ENCODE measurements at places on chromosomes 7 and 10.
A peak's percentile ranks its signal among the peaks of the same experiment; 100 is the strongest.

DNA sequence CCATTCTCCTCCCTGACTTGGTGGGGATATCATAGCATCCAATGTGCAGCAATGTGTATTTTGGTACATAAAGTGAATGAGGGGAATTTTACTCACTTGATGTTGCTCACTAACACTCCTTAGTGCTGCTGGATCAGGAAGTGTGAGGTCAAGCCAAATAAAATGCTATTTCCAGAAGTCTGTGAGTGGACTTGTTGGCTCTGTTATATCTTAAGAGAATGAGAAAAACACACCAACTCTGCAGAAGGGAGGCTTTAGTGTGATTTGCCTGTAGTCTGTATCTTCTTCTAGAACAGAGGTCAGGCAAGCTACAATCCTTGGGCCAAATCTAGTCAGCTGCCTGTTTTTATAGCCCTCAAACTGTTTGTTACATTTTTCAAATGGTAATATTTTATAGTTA is 154.3 kb downstream of the POLR1F start:
- DNase-seq = no peak

GRCh38 chr7:151225948-151226510 is 976 bp downstream of the ABCF2 start:
- DNase-seq = no peak

DNA sequence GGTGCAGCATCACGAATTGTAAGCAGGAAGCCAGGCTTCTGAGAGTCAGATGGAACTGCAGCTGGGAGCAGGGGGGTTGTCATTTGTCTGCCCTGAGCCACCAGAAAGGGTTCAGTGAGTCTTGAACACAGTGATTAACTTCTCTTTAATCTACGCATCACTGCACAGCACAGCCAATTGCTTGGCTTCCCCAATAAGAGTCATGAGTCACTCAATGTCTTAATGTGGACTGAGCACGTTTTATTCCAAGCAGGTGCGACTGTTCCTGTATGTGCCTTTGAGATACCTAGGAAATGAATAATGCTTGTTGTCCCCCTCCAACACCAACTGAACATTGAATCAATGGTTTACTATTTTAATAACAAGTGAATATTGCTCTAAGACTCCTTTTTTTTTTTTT is 26.0 kb upstream of the PLEKHA1 start:
- no peak for DNase-seq

GRCh38 chr10:25294032-25294926 is 119.5 kb downstream of the GPR158 start:
- DNase-seq = peak; percentile 9

GRCh38 chr10:8026349-8027259 is 27.9 kb upstream of the GATA3 start:
- DNase-seq = no peak

DNA sequence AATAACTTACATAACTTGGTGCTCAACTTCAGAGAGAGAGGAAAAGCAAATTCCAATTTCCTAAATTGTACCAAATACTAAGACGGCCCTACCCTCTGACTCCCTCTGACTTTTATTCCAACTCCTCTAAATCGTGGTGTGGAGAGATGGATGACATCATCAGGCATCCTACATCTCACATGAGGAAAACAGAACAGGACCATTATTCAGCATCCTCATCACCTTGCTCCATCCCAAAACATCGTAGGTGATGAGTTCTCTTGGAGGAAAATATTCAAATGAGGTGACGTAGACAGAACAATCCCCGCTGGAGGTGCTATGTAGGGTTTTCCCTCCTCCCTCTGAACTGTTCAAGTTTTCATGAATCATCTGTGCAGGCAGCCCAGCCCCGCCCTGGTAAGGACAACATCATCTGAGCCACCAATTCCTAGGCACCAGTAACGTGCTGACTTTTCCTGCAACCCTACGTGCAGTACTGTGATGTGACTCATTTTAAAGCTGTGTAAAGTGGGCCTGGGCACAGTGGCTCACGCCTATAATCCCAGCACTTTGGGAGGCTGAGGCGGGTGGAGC is 167.2 kb downstream of the CALN1 start:
- no peak for DNase-seq

DNA sequence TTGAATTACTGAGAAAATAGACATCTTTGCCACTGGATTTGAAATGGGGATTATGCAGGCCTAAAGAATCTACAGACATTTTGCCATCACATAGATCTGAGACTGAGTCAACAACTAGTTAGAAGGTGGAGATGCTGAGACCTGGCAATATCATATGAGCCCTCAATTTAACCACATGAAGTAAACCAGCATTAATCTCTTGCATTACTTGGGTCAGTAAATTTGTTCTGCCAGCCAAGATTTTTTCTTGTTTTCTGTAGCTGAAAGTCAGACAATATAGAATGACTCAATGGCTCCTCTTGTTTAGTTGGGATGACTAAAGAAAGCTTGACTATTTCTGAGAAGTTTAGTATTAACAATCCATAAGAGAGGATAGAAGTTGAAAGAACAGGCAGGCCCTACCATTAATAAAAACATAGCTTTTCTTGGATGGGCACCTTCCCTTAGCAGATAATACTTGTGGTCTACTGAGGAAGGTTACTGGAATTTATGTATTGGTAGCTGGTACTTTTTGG is 396.7 kb upstream of the SORCS1 start:
- DNase-seq = peak; percentile 42

DNA sequence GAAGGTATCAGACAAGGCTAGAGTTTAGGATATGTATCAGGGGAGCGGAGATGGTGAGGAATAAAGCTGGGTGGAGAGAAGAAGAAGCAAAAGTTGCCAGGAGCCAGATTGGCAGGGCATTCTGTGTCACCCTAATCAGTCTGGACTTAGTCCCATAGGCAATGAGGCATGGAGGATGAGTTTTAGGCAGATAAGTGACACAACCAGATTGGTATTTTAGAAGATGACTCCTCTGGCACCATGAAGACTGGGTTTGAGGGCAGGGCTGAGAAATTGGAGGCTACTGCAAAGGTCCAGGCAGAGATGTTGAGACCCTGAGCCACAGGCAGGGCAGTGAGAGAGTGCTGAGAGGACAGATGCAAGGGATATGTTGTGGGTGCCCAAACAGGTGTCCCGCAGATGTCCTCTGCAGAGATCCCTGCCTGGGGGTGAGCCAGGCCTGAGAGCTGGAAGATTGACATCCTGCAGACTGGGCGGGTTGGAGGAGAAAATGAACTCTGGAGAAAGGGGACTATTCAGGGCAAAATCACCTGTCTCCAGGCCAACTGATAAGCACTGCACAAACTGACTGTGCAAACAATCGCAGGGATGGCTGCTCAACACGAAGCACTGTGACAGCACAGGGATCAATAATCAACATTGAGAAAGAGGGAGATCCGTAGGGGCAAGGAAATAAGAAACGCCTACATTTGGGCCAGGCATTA is 11.9 kb upstream of the HABP2 start:
- DNase-seq = no peak

GRCh38 chr10:74981831-74982633 is 129.4 kb upstream of the SAMD8 start:
- DNase-seq = no peak

DNA sequence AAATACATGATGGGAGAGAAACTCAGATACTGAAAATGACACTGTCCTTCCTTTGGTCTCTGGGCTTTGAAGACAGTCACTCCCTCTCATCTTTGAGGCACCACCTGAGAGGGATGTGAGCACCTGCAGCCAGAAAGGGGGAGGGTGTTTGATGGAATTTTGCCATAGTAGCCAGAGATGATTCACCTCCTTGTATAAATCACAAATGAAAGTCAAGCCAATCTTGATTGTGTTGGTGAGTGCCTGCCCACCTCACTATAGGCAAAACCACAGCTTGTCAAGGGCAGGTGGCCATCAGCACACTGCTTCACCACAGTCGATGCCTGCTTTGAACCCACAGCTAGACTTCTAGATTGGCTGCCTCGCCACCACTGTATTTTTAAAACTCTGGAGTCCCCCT is 48.2 kb downstream of the PON1 start:
- DNase-seq = no peak

- DNase-seq = peak; percentile 55
Observed at GRCh38 chr7:42170724-42171123, 66.3 kb downstream of the GLI3 start.

DNA sequence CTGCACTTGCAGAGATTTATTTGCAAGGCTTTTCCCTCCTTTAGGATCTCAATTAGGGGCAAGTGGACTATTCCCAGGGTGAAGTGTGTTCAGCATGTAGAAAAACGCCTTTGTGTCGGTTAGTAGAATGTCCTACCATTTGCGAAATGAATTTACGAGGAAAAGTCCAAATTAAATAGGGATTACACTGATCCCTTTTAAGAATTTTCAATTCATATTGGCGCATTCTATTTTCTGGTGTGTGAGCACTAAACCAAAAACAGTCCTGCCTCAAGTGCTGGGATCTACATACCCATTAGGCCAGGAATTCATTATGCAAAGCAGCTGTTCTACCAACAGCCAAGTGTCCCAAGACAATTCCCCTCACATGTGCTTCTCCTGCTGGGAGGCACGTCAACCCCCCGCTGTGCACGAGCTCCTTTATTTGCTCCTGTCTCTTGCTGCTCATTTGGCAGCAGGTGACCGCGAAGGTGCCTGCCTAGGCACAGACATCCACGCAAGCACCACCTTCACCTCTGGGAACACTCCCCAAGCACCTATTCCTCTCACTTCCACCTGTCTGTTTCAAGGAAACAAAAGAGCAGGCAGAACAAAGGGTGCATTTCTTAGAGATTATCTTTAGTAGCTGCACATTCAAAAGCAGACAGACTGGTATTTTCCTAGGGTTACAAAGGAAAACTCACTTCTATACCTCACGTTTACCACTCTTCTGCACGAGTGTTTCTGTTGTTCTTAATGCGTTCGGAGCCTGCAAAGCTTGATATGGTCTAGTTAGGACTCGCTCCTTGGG is 134.6 kb upstream of the FGFR2 start:
- no peak for DNase-seq

- no peak for DNase-seq
Observed at GRCh38 chr7:27533652-27534081, 129.0 kb downstream of the HIBADH start.

DNA sequence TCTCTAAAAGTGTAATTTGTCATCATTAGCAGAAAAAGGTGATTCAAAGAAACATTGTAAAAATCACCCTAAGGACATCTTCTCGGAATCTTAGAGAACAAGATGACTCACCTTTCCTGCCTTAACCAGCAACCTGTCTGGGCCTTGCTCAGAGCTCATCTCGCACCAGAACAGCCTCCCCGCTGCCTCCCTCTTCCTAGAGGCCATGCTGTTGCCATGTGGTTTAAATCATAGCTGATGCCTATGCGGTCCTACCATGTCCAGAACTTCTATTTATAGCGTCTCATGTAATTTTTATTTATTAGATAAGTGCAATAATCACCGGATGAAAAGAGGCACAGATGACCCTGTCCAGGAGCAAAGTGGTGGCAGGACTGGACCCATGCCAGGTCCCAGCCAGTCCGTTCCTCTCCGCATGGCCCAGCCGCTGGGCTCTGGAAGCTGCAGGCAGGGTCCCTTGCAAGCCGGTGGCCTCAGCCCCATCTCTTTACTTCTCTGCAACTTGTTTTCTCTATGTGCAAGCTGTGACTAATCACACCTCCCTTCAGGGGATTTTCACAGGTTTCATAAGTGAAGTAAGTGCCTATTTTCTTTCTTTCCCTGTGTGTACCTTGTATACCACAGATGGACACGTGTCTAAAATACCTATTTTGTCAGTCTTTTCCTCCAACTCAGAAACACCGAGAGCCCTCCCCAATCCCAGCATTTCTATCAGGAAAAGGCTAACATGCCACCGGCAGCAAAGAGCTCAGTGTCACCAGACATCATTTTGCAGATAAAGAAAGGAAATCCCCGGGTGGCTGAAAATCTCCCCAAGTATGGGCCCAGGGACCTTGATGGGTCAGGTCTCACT is 27.1 kb downstream of the KLF6 start:
- DNase-seq = no peak
